Stimulated activated CD4-positive, alpha-beta T cell treated with anti-CD3 and anti-CD28 coated beads, Interleukin-15, amount 100 ng/mL, for 1 hour (primary cell): ENCODE measurements at places on chromosomes 3 and 15.

GRCh38 chr3:66454464-66454859, 46.4 kb downstream of the LRIG1 start:
- no peak for DNase-seq

- peak; percentile 38 for DNase-seq
These were observed 1.3 kb upstream of the USP3 start for GRCh38 chr15:63502843-63503738.

DNA sequence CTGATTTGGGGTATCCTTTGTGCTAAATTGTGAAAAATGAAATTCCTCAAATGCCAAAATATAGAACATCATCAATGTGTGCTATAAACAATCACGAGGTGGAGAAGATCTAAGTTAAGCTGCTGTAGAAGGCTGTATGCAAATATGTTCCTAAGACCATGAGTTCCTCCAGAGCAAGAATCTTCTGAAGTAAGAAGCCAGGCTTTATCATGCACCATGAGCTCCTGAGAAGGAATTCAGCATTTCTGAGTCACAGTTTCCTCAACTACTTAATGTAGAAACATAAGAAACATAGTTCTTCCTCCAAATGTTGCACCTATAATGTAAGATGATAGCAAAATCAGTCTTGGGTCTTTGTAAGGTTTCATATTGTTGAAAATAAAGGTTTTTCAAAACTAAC, 241.7 kb upstream of the MDFIC2 start:
- DNase-seq, result no peak

GRCh38 chr15:42286445-42287029, 13.3 kb upstream of the TMEM87A start:
- no peak for DNase-seq

DNA sequence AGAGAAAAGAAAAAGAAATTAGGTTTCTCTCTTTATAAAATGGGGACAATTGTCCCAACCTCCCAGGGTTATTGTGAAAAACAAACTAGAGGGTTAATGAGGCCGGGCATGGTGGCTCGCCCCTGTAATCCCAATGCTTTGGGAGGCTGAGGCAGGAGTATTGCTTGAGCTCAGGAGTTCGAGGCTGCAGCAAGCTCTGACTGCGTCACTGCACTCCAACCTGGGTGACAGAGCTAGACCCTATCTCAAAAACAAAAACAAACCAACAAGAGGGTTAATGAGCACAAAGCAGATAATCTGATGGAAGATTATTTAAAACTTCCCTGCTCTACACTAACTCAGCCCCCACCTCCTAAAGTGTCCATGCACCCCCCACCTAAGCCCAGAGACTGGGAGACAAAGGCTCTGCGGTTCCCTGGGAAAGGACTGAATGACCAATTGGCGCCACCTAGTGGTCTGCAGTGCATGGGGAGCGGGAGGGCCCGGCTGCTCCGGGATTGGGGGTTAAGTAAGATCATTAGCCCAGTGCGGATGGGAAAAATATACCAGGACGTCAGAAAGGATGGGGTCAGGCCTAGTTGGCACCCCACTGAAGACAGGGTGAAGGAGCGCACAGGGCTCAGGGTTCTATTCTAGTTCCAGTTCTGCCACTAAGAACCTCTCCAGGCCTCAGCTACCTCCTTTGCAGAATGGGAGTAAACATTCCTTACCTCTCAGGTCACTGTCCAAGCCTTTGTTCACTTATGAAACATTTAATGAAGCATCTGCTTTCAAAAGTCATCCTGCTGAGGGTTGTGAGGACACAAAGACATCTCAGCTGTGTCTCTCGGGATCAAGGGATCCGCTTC, 15.6 kb downstream of the PIF1 start:
- peak; percentile 34 for DNase-seq

GRCh38 chr15:24676431-24676830, 856 bp downstream of the NPAP1 start:
- DNase-seq, result no peak

DNA sequence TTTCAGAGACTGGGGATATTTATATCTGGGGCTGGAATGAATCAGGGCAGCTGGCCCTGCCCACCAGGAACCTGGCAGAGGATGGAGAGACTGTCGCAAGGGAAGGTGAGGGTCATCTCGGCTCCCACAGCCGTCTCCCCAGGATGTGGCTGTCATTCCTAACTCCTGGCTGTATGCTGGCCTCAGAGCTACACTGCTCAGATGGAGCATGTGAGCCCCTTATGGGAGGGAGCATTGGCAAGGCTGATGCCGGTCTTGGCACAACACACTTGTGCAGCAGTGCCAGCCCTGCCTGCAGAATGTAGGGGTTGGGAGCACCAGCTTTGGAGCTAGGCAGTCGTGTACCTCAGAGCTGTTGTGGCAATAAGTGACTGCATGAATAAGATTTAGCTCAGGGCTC, 5.2 kb downstream of the RCCD1 start:
- no peak for DNase-seq

DNA sequence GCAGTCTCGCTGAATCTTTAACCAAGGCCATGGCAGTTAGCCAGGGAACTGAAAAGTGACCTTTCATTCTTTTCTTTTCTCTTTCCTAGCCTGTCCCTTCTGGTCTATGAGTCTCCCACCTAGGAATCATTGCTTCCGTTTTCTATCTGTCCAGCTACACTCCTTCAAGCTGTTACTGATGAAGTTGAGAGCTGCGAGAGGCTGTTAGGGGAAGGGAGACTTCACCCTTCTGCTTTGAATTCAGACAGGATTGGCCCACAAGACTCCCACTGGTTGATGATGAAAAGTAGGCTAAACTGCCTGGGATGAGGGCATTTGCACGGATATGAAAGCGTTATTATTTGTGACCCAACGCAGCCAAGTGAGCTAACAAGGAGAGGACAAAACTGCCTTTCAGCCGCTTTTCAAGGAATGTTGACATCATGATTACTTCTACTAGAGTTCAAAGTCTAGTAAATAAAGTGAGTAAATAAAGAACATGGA, 30.2 kb downstream of the EIF4E3 start:
- no peak for DNase-seq

DNA sequence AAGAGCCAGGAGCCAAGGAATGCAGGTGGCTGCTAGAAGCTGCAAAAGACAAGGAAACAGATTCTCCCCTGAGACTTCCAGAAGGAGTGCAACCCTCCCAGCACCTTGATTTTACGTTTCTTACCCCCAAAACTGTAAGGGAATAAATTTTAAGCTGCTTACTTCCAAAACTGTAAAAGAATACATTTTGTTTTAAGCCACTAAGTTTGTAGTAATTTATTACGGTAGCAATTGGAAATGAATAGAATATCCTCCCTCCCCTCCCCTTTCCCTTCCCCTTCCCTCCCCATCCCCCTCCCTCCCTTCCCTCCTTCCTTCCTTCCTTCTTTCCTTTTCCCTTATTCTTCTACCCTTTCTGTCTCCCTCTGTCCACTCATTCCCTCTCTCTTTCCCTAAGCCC, 203.7 kb upstream of the CFAP20DC start:
- DNase-seq, result no peak

DNA sequence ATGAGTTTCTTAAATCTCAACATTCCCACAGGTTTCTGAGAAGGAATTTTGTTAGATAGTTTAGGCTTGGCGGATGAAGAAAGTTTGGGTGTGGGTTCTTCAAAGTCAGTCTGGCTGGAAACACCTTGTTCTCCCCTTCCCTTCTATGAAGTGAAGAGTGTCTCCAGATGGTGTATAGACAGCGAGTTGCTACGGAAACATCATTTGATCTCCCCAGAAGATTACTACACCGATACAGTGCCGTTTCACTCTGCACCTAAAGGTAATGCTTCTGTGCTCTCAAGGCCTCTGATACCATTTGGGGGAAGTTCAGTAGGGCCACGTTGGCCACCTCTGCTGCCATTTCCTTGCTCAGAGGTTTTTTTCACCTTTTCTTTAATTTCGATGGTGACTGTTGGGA, 20.6 kb downstream of the DLEC1 start:
- DNase-seq, result no peak

GRCh38 chr15:81161160-81161673, 27.1 kb downstream of the CFAP161 start:
- no peak for DNase-seq

DNA sequence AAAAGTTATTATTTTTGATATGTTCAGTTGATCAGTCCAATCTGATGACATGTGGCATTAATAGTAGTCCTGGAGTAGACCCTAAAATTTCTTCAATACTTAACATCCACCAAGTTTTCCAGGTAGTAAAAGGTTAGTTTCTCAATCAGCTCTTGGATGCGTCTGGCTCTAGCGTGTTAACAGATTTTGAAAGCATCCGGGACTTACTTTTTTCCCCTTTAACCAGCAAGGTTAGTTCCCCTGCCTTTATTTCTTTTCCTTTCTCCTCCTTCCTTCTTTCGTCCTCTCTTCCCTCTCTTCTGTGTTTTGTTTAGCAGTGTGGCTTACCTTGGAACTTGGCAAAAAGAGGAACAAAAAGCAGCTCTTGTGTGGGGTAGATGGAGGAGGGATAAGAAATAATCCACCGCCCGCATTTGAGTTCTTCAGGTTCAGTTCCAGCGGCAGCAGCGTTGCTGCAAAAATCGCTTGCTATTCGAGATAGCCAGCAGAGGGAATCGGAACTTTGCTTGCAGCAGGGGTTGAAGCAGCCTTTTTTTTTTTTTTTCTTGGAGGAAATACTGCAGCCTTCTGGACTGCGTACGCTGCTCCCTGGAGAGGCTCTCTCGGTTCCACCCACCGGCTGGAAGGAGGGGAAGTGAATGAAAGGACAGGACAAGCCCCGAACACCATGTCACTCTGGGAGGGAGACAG, at the start of gene RBMS3:
TSS of gene RBMS3 (plus strand) at position 668 of the 690 bp plus-strand sequence.
- no peak for DNase-seq

- no peak for DNase-seq
These were observed 38.4 kb upstream of the TRAK1 start for GRCh38 chr3:42052484-42053351.

GRCh38 chr3:88141458-88142083, 8.2 kb upstream of the C3orf38 start:
- DNase-seq, result no peak

GRCh38 chr3:58025406-58025805, 17.2 kb downstream of the FLNB start:
- DNase-seq, result no peak
